ENCODE measurements at places on chromosomes 1 and 21.

DNA sequence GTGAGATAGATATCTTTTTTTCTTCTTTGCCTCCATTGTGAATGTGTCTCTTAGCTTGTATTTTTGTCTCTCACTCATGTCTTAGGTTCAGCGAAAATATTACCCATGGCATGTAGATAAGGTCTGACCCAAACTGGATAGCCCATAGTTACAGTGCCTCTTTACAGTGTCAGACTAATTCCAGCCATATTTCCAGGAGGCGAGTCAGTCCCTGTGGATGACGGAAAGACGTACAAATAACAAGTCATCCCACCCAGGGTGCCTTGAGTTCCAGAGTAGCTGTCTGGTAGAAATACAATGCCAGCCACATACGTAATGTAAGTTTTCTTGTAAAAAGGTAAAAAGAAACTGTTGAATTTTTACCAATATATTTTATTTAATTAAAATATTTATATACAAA, 157.3 kb downstream of the ZNF281 start:
- no peak for DNase-seq

GRCh38 chr1:40014253-40014706, 26.2 kb upstream of the CAP1 start:
- no peak for DNase-seq

- no peak for DNase-seq
Measured at GRCh38 chr1:207578796-207579435, 66.0 kb upstream of the CR1L start.

- no peak for DNase-seq
Measured at GRCh38 chr1:159181328-159182024, 10.1 kb downstream of the CADM3 start.

DNA sequence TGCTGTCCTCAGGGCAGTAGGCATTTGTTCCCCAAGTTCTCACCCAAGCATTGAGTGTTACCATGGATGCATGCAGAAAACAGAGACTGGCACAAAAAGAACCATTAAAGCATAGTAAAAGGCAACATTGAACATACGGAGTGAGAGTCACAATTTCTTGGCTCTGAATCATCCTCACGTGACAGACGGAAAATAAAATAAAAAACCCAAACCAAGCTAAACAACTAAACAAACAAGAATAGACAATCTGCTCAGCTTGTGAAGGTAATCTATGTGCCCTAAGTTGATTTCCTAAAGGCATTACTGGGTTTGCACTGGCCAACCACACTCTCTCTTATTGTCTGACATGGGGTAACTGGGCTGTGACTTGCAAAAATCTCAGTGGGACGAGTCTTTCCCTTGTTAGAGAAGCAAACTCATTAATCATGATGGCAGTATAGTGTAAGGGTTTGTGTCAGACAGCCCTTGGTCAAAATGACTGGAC, 306.0 kb downstream of the ASTN1 start:
- DNase-seq = no peak
